ENCODE measurements at places on chromosomes 1 and 21.
A peak's percentile ranks its signal among the peaks of the same experiment; 100 is the strongest.

- DNase-seq = no peak
Observed at GRCh38 chr1:42815941-42816584, 859 bp upstream of the ERMAP start.

DNA sequence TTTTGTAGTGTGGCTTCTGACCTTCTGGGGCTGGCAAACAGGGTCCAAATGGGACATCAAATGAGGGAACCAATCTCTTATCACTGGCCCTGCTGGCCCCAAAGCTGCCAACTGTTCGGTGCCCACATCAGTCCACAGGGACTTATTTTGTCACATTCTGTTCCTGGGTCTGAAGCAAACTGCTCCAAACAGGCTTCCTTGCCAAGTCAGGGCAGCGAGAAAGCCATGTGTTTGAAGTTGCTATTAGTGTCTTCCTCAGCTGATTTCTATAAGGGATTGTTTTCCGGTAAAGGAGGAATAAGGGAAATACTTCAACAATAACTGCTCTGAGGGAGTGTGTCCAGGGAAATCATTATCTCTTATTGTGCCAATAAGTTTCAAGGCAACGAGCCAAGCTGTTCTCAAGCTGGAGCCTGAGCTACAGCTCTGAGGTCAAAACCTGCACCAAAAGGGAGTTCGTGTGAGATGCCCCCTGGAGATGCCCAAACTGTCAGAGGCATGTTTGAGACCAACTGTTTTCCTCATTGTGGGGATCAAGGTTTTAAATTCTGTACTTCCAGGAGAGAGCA, 381.4 kb upstream of the PROX1 start:
- no peak for DNase-seq

- DNase-seq = no peak
Observed at GRCh38 chr1:99139876-99140275, 124.4 kb upstream of the PLPPR4 start.

GRCh38 chr21:43025636-43026180, 49.9 kb downstream of the CBS start:
- peak; percentile 53 for DNase-seq

GRCh38 chr1:77095236-77095635, 124.0 kb downstream of the PIGK start:
- DNase-seq = no peak

Measured in HCEC 1CT (cell line).